Amygdala (tissue), 56 donors: ENCODE measurements at places on chromosomes 3 and 15.

DNA sequence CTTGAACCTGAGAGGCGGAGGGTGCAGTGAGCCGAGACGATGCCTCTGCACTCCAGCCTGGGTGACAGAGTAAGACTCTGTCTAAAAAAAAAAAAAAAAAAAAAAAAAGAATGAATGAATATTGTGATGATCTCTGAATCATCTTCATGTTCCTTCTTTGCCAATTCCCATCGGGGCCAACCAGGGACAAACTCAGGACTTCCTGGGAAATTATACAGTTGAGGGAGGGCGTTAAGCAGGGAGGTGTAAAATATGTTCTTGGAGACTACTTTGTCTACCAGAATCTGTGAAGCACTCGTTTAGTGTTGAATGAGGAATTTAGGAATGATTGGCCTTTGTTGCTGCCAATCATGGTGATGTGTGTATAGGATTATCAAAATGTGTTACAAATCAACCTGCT, 210.6 kb downstream of the PTPRG start:
- DNase-seq = no peak

DNA sequence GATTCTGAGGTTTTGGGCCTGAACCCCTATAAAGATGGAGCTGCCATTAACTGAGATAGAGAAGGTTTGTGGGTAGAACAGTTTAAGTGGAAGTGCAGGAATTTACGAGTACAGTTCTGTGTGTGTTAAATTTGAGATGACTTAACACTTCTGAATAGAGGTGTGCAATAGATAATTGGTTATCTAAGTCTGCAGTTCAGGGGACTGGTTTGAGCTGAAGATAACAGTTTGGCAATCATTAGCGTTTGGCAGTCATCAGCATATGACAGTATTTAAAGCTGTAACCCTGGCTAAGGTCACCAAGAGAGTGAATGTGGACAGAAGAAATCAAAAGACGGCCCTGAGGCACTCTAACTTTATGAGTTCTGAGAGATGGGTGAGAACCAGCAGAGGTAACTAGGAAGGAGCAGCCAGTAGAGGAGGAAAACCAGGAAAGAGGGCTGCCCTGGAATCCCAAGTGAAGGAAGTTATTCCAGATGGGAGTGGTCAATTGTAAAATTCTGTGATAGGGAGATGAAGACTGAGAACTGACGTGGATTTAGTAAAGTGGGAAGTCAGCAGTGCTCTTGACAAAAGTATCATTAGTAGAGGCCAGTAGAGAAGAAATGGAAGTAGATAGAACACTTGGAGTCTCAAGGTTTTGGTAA, 8.1 kb downstream of the MYNN start:
- DNase-seq = no peak

GRCh38 chr3:10320320-10320677, 613 bp downstream of the SEC13 start:
- DNase-seq = no peak

DNA sequence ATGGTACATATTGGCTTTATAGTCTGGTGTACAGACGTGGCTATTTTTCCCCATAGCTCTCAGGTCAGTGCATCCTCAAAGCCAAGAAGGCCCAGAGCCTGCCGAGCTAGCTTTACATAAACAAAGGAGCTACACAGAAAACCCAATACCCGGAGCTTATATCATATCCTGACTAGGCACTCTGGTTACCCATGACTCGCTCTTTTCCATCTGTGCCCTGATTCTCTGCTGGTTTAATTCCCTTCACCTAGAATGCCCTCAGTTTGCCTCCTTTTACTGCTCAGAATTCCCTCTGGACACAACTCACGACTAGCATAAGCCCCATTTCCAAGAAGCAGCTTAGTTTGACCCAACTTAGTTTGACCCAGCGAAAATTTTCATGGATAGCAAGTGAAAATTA, 110.8 kb downstream of the TIGIT start:
- no peak for DNase-seq

GRCh38 chr15:88571153-88571851, 24.8 kb upstream of the DET1 start:
- DNase-seq = no peak

- no peak for DNase-seq
These were observed 30.0 kb downstream of the SHQ1 start for GRCh38 chr3:72818092-72818773.

DNA sequence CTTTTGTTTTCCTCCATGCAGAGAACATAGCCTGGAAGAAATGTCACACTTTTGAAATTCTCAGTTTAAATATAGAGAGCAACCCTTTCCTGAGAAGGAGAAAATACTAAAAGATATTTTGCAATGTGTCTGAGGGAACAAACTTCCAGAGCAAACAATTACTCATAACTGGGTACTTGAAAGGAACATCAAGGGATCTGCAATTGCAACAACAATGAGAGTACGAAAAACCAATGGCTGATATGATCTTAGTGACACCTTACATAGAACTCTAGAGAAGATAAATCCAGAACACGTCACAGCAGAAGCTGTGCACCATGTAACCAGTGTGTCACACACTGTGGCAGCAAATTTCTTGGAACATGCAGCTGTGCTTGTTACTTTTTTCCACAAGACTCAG, 14.6 kb upstream of the ARPP21 start:
- no peak for DNase-seq

DNA sequence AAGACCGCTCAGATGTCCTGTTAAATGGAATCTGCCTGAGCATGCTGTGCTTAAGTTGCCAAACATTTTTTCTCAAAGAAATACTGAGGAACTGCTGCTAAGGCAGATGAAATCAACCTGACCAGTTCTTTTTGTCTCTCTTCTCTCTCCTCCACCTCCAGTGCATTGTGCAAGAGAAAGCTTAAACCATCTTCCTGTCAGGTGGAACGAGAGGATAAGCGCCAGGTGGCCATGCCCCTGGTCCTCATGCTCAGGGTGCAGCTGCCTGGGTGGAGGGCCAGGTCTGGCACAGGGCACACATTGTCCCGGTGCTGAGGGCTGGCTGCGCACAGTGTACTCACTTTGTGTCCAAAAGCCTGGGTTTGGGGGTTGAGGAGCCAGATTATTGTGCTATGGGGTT, 176.2 kb upstream of the TP63 start:
- no peak for DNase-seq

GRCh38 chr15:76293361-76293760, 17.9 kb downstream of the ETFA start:
- DNase-seq = no peak

GRCh38 chr15:91853948-91854638, 585 bp downstream of the SLCO3A1 start:
- DNase-seq = no peak

DNA sequence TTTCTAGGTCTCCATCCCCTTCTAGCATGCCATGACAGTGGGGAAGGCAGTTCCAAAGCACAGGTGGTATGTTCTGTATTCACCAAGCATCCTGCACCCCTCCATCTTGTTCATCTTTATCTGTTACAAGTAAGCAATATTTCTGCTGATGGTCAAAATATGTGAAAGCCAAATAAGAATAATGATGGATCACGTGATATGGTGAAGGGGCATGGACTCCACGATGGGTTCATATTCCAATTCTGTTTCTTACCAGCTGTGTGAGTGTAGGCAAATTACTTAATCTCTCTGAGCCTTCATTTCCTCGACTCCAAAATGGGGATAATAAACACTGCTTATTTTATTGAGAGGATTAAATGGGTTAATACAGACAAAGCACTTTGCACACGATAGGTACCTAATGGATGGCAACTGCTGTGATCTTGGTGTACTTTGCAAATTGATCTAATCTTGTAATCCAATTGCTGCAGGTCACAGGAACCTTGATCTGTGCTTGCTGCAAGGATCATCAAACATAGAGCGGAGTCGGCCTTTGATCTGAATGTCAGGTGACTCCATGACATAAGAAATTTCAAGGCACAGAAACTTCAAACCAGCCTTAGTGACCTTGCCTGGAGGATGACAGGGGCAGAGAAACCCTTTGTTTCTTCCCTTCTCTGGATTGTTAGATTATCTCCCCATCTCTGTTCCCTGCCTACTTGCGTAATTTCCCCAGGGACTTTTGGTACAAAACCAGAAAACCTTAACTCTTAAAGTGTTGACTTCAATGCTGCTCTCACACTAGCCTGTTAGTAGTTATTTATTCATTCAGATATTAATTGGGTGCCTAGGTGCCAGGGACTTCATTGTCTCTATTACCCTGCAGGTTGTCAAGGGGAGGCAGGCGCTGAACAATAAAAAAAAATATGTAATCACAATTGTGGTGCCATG, 25.8 kb downstream of the SIAH2 start:
- no peak for DNase-seq

- no peak for DNase-seq
These were observed 1.6 kb downstream of the TATDN2 start for GRCh38 chr3:10249833-10250232.

DNA sequence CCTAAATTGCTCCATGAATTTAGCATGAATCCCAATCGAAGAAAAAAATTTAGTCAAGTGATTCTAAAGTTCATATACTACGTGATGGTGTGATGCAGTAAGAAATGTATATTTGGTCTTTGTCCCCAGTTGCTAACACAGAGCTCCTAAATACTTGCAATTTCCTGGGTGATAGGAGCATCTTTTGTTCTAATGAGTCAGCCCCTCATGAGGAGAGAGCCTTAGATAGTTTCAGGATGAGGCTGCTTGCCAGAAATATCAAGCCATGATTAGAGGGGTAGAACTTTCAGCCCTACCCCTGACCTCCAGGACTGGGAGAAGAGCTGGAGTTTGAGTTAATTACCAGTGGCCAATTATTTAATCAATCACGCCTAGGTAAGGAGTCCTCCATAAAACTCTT, 170.2 kb downstream of the PDE8A start:
- DNase-seq = no peak

GRCh38 chr15:101611580-101612299, 40.4 kb downstream of the TM2D3 start:
- no peak for DNase-seq

GRCh38 chr3:169255511-169255910, 408.0 kb downstream of the MECOM start:
- no peak for DNase-seq

GRCh38 chr3:49295489-49296058, 18.5 kb upstream of the C3orf62 start:
- no peak for DNase-seq

- no peak for DNase-seq
These were observed 225.3 kb downstream of the FOXP1 start for GRCh38 chr3:71358243-71358642.

DNA sequence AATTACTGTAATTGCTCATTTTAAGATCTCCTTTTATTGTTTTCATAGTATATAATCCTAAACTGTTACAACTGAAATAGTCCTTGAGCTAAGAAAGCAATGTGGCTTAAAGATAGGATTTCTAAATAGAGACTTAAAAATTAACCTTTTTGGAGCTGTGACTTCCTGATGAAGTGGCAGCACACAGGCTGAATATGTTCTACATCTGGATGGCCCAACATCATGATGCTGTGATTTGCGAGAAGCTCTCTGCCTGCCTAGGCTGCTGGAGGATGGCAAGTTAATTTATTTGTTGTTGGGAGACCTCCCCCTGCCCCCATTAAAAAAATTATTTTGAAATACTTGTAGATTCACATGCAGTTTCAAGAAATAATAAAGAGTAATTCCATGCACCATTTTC, 134.5 kb downstream of the IGF1R start:
- DNase-seq = no peak

GRCh38 chr15:62087671-62088352, 21.0 kb downstream of the C2CD4A start:
- no peak for DNase-seq

- DNase-seq = no peak
These were observed 465.3 kb upstream of the ALCAM start for GRCh38 chr3:104901396-104901795.

GRCh38 chr3:42911551-42911950, 5.6 kb downstream of the ZNF662 start:
- DNase-seq = no peak

DNA sequence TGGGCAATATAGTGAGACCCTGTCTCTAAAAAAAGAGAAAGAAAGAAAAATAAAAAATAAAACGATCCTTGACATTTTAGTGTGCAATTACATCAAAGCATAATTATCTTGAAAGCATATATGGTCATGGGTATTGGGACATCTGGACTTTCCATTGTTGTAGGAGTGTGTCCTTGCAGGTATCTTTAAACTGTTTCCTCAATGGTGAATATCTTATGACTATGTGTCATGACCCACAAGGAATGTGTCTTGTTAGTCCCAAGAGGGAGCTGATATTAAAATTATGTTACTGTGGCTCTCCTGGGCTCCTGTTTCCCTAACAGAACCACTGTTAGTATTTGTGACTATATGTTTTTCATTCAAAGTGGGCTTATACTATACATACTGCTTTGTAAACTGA, 26.6 kb downstream of the EIF1B start:
- DNase-seq = no peak

DNA sequence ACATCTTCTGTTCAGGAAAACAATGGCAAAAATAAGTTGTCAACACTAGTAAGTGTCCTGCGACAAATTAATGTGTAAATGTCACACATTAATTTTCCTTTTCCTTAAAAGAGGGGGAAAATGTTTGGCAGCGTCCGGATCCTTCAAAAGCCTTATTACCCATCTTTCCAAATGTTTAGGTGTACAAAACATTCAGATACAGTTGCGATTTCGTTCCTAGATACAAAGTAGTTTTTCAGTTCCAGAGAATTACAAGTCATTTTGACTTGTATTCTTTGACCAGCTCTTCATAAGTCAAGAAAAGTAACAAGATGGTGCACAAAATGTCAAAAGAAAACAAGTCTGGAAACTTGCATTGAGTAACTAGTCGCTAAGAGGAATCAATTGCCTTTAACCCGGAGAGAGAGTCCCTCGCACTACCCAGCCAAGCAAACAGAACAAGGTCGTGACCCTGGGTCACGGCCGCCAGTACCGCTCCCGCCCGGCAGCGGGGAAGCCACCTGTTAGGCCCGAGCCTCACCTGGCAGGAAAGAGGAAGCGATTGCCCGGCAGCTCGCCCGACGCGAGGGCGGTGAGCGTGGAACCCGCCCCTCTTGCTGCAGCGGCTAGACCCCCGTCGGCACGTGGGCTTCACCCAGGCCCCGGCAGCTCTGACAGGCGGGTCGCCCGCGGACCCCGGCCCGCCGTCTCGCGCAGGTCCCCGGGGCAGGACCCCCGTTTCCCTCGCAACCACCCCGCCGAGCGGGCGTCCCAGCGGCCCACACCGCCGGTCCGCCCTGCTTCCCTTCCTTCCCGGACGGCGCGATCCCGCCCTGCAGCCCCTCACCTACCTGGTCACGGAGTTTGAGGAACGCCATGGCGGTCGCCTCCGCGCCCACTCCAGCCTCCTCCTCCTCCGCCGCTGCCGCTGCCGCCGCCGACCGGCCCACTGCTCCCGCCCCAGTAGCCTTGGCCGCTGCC, 61.0 kb upstream of the ANKRD28 start:
- DNase-seq = peak; percentile 11

GRCh38 chr3:160927620-160928019, 171.6 kb downstream of the PPM1L start:
- DNase-seq = no peak

DNA sequence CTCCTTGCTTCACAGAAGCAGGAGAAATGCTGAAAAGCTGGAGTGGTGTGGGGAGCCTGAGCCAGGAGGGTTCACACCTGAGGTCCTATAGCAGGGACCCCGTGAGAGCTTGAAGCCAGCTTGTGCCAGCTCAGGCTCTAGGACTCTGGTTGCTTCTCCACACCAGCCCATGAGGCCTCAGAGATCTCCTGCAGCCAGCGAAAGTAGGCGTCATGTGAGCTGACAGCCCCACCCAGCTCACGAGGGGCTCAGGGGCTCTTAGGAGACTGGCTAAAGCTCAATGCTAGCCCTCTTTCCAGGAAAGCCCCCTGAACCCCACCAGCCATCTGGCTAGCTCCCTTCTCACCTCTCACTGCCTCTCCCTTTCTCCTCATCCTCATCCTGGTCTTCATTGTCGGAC, 16.9 kb upstream of the CPEB1 start:
- DNase-seq = no peak
